ENCODE measurements at places on chromosomes 6 and 20. TPM values are rescaled to one million over a fixed set of nuclear protein-coding genes. Genes with fewer than 3 reads are reported as not detected.

Gene MROH8
- total RNA-seq, result 14.1 TPM

Gene PAK5
- total RNA-seq, result 0.07 TPM

Gene WFDC12
- not detected for total RNA-seq

- no peak overlapping the region for H3K4me3 ChIP-seq
- no peaks in the 10 kb centered on the region for H3K27me3 ChIP-seq
- H3K27ac ChIP-seq, result no peak overlapping the region
- DNase-seq, result no peak
Observed at GRCh38 chr20:46121184-46121930, 3.2 kb downstream of the CD40 start.

- H3K4me3 ChIP-seq, result no peak overlapping the region
- H3K27me3 ChIP-seq, result no peaks in the 10 kb centered on the region
- H3K27ac ChIP-seq, result no peak overlapping the region
- no peak for DNase-seq
- no peaks in the 10 kb centered on the region for H3K36me3 ChIP-seq
- no peaks in the 10 kb centered on the region for H3K4me1 ChIP-seq
Observed at GRCh38 chr6:47202644-47203205, 107.0 kb downstream of the TNFRSF21 start.

DNA sequence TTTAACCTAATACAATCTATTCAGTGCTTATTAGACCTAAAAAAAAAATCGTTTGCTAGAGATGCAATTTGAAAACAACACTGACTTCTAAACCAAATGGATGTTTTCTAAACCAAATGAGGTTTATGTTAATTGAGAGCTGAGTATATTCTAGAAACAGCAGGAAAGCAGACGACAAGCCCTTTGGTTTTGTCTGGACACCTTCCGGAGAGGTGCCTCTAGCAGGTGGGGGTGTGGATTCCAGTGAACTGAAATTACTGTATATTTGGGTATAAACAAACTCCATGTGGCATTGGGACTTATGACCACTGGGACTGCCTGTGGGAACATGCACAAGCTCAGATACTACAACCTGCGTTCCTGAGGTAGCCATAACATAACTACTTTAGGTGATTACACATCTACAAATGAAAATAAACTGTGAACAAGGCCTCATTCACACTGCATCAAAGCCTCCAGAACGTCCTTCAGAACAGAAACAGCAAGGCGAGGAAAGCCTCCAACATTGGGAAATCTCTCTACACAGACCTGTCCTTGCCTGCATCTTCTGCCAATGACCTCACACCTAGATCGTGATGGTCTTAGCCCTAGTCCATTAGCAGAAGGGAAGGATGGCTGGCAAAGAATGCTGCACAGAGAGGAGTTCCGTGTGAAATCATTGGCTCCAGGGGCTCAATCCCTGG, 206.8 kb upstream of the FOXQ1 start:
- H3K4me3 ChIP-seq, result no peak overlapping the region
- H3K36me3 ChIP-seq, result no peaks in the 10 kb centered on the region
- H3K27ac ChIP-seq, result no peak overlapping the region
- no peaks in the 10 kb centered on the region for H3K27me3 ChIP-seq
- DNase-seq, result no peak

DNA sequence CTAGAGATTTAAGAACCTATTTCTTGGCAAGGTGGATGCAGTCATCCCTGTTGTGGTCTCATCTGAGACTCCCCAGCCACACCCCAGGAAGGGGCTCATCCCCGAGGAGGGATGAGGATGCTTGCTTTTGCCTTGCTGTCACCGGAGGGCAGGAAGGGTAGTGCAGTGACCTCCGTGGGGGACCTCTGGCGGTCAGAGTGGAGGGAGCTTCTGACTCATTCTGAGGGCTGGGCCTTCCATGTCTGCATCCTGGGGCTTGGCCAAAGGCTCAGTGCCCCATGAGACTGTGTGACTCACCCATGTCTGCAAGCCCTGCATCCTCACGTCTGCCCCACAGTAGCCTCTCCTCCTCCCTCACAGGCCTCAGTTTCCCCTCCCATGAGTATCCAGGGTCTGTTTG, 38.7 kb downstream of the UQCC2 start:
- H3K36me3 ChIP-seq, result no peaks in the 10 kb centered on the region
- H3K27me3 ChIP-seq, result no peaks in the 10 kb centered on the region
- H3K27ac ChIP-seq, result no peak overlapping the region
- H3K4me1 ChIP-seq, result no peaks in the 10 kb centered on the region
- H3K4me3 ChIP-seq, result no peak overlapping the region
- peak; percentile 90 for DNase-seq

DNA sequence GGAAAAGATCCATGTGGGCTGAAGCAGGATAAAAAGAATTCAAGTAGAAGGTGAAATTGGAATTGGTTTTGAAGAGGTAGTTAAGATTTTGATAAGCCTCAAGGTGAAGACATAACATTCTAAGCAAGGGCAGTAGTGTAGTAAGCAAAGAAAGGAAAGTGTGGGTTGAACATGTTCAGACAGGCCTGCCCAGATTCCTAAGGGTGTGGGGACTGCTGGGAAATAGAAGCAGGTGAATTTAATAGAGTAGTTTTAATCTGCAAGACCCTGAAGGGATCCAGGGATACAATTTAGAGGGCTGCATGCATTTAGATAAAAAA, 19.1 kb downstream of the TAB2 start:
- DNase-seq, result no peak
- H3K27me3 ChIP-seq, result no peaks in the 10 kb centered on the region
- peak overlapping the region; percentile 22 for H3K27ac ChIP-seq
- no peak overlapping the region for H3K4me3 ChIP-seq
- H3K4me1 ChIP-seq, result peaks cover 10% of the 10 kb centered on the region

All from uterus (tissue), 4 donors.